Breast epithelium (tissue), 4 donors: ENCODE measurements at places on chromosomes 2 and 18.

GRCh38 chr18:49015886-49016647 is 65.3 kb upstream of the SMAD7 start:
- peak; percentile 13 for DNase-seq

- DNase-seq = no peak
Observed at GRCh38 chr2:215754546-215754945, 258.8 kb downstream of the MREG start.

- DNase-seq = no peak
Observed at GRCh38 chr2:7419814-7420311, 502.7 kb downstream of the RNF144A start.

DNA sequence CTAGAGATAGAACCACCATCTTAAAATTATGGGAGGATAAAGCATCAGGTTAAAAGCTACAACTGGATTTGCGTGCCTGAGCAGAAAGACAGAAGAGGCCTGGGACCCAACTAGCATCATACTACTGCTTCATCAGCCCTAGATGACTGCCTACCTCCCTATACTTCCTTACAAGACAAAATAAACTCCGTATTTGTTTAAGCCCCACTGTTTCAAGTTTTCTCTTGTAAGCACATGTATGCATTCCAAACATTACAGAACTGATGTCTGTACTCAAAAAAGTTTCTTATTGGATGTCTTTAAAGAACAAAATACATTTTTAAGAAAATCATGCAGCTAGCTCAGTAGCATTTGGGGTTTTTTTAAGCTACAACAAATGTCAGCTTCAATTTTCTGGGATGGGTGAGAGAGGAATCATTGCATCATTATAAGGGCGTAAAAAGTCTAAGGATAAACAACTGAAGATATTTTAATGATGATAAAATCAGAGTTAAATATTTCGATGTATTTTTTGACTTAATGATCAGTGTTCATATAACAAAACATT is 213.1 kb downstream of the EXOC6B start:
- DNase-seq = no peak

DNA sequence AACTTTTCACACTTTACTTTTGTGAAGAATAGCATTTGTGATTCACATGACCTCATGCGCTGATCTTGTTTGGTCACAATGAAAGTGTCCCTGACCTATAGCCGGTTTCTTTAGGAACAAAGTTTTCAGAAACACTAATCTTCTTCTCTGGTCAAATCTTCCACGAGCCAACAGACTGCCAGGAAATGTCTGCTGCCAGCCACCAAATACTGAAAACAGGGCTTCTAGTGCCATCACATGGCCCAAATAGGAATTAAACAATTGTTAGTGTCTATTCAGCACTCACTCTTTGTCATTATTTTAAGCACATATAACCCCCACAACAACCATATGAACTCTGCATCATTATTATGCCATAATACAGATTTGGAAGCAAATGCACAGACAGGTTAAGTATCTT is 286.5 kb upstream of the SYT4 start:
- DNase-seq = no peak

DNA sequence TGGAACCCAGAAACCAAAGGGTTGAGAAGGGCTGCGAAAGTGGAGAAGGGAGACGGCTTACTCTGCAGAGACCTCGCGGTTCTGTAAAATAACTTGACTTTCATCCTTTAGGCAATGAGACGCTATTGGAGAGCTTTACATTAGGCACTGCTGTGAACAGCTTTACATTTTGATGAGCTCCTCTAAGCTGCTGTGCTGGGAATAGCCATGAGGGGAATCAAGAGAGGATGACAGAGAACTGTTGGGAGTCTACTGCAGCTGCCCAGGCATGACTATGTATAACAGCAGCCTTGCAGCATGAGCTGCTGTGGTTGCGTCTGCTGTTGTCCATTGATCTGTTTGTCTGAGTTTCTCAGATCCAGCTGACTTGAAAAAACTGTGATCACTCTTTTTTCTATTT is 310.8 kb upstream of the MAP2 start:
- no peak for DNase-seq

DNA sequence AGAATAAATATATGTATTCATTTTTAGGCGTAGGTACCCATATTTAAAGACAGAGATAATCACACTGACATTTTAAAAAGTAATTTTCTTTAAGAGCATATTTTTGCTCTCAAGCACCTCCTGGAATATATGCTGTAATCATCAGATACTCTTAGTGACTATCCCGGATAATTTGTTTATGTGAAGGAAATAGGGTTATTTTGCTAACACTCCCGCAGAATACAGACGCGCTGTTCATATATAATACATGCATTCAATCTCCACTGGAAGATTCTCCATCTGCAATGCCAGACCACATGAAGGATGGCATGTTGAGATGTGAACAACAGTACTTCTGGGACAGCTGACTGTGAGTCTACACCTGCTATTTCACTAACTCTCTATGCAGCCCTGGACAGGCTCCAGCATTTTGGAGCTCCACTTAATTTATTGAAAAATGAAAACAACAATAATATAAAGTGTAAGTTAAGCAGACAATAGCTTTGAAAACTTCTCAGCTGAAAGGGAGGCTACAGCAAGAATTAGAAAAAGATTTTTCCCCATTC is 430.6 kb downstream of the TMX3 start:
- DNase-seq = no peak

DNA sequence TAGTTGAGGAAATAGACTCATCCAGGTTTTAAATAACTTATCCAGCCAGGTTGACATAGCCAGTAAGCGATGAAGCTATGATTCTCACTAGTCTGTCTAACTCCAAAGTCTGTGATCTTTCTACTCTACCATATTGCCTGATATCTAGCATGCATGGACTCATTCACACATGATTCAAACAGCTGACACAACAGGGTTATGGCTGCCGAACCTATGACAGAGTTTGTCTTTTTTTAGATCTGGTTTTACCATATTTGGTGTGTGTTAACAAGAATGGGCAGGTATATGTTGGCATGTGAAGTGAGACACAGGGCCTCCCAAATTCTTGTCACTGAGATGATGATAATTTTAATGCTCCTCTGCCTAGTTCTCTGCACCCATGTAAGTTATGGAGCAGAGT is 210.6 kb downstream of the BABAM2 start:
- no peak for DNase-seq

- no peak for DNase-seq
Observed at GRCh38 chr2:175744000-175744399, 258.1 kb downstream of the LNPK start.

GRCh38 chr2:133312038-133312729 is 256.1 kb downstream of the NCKAP5 start:
- peak; percentile 20 for DNase-seq

DNA sequence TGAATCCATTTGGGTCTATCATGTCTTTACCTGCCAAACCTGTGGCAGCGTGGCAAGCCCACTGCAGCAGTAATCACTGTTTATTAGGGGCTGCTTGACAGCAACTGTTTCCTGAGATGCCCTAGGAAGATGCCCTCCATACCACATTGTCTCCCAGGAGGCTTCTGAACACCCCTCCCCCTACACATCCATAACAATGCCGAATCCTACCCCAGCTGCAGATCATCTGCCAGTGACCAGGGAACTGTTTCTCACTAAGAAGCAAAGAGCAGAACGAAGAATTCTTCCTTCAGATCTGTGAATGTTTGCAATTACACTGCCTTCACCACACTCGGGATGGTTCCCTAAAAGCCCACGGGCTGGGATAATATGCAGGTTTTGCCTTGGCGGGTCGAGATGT is 127.8 kb downstream of the VIT start:
- no peak for DNase-seq

DNA sequence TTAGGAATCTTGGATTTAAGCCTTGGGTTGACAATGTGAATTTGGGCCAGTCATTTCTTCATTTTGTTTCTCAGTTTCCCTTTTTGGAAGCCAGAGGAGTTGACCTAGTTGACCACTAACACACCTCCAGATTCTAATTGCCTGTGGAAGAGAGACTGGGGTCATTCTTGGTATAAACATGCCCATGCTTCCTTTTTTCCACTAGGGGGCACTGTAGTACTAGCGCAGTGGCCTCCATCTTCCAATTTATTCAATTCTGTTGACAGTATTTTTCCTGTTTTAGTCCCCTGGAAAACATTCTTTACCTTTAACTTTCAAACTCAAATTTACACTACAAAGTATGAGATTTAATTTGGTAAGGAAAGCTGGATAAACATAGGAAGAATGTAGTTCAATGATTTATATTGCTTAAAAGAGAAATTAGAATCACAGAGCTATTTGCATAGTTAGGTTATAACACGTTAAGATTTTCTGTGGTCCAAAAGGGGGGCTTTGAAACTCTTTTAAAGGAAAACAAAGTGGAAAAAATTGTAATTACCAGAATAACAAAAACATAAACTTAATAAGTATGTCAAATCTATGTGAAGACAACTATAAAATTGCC is 57.5 kb upstream of the AGPS start:
- DNase-seq = no peak

- no peak for DNase-seq
Observed at GRCh38 chr18:26941584-26941983, 76.1 kb upstream of the AQP4 start.

DNA sequence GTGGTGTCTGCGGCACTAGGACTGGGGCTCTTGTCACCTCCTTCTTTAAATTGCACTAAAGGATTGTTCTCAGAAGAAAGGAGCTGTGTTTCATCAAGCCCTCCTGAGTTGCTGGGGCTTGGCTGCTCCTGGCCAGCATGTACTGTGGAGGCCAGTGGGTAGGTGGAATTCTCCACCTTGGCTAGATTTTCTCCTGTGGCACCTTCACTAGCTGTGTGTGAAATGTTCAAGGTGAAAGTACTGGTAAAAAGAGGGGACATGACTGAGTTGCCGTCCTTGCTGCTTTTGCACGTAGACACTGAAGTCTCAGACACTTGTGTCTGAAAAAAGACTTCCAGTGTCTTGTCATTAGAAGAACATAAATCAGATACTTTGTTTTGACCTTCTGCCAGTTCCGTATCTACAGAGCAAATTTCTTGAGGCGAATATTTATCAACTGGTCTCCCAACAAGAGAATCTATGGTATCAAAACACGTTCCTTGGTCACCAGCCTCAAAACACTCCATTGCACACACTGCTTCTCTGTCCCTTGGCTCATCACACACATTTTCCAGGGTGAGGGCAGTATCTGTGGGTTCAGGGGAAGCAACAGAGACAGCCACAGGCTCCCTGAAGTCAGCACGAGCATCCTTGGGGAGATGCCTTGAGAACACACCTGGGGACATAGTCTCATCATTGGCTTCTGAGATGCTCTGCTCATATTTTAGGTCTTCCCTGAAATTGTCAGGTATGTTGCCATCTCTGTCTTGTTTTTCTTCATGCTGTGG is 91.4 kb downstream of the ALPK2 start:
- DNase-seq = no peak

DNA sequence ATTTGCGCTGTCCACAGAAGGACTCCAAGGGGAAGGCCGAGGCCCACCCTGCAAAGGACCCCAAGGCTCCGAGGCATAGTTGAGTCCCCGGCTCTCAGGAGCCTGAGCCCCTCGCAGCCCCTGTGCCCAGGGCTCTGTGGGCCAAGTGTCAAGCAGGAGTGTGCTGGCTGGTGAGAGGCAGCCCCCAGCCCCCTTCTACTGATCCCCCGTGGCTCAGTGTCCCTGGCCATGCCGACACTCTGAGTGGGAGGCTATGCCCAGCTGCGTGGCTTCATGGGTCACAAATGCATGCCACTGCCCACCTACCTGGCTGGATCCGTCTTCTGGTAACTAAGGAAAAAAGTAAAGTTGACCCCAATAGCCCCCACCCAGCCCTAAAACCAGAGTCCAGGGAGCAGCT is 172.7 kb downstream of the TNS1 start:
- no peak for DNase-seq

DNA sequence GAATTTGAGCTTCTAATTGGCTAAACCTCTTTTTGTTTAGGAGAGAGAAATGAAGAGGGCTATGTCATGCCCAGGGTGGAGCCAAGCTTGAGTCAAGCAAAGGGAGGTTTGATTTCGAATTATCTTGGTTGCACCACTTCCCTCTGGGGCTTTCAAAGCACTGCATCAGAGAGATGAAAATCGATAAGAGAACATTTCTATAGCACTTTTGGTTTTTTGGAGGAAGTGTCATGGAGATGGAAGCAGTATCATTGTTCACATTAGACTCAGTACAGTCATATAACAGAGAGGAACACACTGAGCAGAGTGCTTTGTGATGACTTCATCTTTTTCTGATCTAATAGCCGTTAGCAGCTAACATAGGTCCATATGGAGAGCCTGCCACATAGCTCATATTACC is 120.3 kb upstream of the UXS1 start:
- no peak for DNase-seq

GRCh38 chr2:217790195-217790594 is 212.6 kb downstream of the TNS1 start:
- no peak for DNase-seq

- no peak for DNase-seq
Observed at GRCh38 chr18:77053616-77054287, 78.8 kb downstream of the MBP start.

DNA sequence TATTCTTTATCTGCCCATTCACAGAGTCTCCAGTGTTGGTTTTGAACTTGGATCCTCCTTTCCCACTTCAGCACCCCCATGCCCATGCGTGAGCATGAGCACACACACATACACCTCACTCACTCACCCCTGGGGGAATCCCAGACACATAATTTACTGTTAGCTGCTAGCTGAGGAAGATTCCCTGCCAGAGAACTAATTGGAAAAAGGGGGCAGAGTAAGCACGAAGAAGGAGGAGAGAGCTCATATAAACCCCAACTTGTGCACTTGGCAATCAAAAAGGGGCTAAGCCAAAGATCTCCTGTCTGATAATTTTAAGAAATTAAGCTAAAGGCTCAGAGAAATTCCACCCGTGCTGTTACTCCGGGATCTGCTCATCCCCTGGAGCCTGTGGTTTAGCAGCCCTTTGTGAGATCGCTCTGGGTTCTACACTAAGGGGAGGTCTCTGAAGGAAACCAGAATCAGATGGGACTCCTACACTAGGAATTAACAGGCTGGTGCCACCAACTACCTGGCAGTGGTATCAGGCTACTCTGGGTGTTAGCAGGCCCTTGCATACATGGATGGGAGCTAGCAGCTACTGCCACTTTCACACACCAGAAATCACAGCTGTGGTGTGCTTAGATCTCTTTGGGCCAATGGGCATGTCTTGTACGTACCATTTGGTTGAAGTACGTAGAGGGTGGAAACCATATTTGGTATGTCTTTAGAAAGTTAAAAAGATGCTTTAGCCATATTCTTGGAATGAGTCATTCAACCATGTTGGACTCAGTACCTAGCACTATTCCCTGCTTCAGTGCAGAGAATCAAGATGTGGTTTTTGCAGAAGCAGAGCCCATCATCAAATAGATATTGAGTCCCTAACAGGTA is 95.6 kb upstream of the SLC14A2 start:
- DNase-seq = no peak

DNA sequence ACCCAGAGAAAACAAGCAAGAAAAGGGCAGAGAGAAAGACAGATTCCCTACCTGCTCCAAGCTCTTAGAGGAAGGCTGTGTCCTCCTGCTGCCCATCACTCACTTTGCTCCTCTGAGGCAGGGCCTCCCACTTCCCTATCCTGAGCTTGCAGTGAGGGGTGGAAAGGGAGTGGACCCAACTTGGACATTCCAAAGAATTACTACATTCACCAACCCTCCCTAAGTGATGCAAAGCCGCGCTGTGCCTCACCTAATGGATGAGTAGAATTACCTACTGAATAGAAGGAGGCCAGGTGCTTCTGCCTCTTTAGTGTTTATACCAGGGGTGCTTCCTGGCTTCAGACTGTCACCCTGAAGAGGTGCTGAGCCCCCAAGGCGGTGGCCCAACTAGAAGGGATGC is 5.6 kb upstream of the OSR1 start:
- DNase-seq = no peak
